Stimulated activated memory B cell treated with anti-CD40 and anti-IgM and Interleukin-4, amounts not matched to agents 10 μg/mL and 1 μg/mL and 100 μg/mL, for 72 hours (primary cell): ENCODE measurements at places on chromosomes 7 and 10.

GRCh38 chr10:119754936-119755335, 29.1 kb downstream of the INPP5F start:
- H3K27ac ChIP-seq = no peak overlapping the region
- ATAC-seq = no peak
- no peak overlapping the region for H3K4me3 ChIP-seq
- H3K27me3 ChIP-seq = no peaks in the 10 kb centered on the region
- peaks cover 52% of the 10 kb centered on the region for H3K36me3 ChIP-seq

GRCh38 chr10:89853781-89854191, 152.4 kb downstream of the KIF20B start:
- no peaks in the 10 kb centered on the region for H3K4me1 ChIP-seq
- peaks cover 13% of the 10 kb centered on the region for H3K27me3 ChIP-seq
- no peak overlapping the region for H3K4me3 ChIP-seq
- ATAC-seq = no peak
- H3K27ac ChIP-seq = no peak overlapping the region

GRCh38 chr10:80382989-80383388, 25.4 kb upstream of the PRXL2A start:
- H3K4me1 ChIP-seq = peaks cover 7% of the 10 kb centered on the region
- no peak for ATAC-seq
- H3K27me3 ChIP-seq = peaks cover 9% of the 10 kb centered on the region

- peak; percentile 75 for ATAC-seq
- peaks cover 12% of the 10 kb centered on the region for H3K4me1 ChIP-seq
- peaks cover 6% of the 10 kb centered on the region for H3K36me3 ChIP-seq
- H3K27ac ChIP-seq = no peak overlapping the region
These were observed 42.5 kb upstream of the LRGUK start for GRCh38 chr7:134084488-134085144.
